ENCODE measurements at places on chromosomes 13 and 19. TPM values are rescaled to one million over a fixed set of nuclear protein-coding genes. Genes with fewer than 3 reads are reported as not detected.

- peak; percentile 91 for ATAC-seq
Observed at GRCh38 chr19:6476155-6476895, 5.3 kb downstream of the DENND1C start.

Gene CYP2A6
- total RNA-seq: not detected

- ATAC-seq: no peak
Observed at GRCh38 chr13:50846861-50847475, 3.5 kb upstream of the DLEU7 start.

- no peak for ATAC-seq
Observed at GRCh38 chr13:42181381-42181953, 90.5 kb upstream of the AKAP11 start.

DNA sequence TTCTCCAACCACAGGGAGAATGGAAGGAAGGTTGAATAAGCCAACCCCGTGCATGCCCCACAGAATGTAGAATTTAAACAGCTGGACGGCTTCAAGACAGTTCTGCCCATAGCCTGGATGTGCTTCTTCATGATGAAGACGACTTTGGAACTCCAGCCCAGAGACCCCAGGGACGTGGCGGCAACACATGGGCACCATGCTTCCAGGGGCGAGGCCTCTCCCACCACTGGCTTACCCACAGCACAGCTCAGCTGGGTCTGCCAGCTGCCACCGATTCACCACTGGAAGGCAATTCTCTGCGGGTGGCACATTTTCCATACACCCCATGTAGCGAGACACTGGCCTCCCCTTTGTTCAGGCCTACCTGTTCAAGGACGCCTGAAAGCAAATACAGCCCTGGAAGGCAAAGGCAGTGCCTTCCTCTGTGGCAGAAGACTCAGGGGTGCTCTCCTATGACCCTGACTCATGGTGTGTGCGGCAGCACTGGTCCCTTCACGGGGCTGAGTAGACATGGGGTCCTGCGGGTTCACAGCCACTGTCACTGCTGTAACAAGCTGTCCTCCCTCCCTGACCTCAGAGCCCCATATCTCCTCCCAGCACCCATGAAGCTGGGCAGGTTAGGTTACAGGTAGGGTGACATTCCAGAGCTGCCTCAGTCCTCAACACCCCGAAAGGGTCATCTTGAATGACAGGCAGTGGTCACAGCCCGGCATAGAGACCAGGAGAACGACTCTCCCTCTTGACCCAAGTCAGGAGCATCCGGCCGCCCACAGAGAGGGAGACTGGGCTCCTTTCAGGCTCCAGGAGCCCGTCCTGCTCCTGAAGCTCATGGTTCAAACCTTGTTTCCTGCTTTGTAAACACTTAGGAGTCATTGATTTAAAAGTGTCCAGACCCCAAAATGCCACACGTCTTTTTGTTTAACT, 72.7 kb downstream of the SPACA7 start:
- ATAC-seq: no peak

Gene ZNF850
- 13.9 TPM for total RNA-seq

GRCh38 chr13:94765814-94766213, 53.5 kb upstream of the SOX21 start:
- ATAC-seq: no peak

GRCh38 chr13:106103779-106104178, 431.7 kb downstream of the EFNB2 start:
- ATAC-seq: no peak

GRCh38 chr19:19417046-19417445, 11.6 kb downstream of the GATAD2A start:
- no peak for ATAC-seq
